Activated CD4-positive, alpha-beta memory T cell treated with anti-CD3 and anti-CD28 coated beads for 36 hours (primary cell): ENCODE measurements at places on chromosomes 16 and 17.

DNA sequence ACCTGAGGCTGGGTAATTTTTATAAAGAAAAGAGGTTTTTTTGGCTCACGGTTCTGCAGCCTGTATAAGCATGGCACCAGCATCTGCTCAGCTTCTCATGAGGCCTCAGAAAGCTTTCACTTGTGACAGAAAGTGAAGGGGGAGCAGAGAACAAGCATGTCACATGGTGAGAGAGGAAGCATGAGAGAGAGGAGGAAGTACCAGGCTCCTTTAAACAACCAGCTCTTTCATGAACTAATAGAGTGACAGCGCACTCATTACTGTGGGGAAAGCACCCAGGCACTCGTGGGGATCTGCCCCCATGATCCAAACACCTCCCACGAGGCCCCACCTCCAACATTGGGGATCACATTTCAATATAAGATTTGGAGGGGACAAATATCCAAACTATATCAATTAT, 86.8 kb downstream of the USP32 start:
- no peaks in the 10 kb centered on the region for H3K27me3 ChIP-seq
- DNase-seq: peak; percentile 14
- peaks cover 5% of the 10 kb centered on the region for H3K36me3 ChIP-seq

- peak; percentile 65 for DNase-seq
- peak overlapping the region; percentile 18 for H3K27ac ChIP-seq
- peaks cover 66% of the 10 kb centered on the region for H3K36me3 ChIP-seq
- H3K27me3 ChIP-seq: no peaks in the 10 kb centered on the region
Measured at GRCh38 chr17:56908001-56908542, 5.8 kb downstream of the TRIM25 start.

DNA sequence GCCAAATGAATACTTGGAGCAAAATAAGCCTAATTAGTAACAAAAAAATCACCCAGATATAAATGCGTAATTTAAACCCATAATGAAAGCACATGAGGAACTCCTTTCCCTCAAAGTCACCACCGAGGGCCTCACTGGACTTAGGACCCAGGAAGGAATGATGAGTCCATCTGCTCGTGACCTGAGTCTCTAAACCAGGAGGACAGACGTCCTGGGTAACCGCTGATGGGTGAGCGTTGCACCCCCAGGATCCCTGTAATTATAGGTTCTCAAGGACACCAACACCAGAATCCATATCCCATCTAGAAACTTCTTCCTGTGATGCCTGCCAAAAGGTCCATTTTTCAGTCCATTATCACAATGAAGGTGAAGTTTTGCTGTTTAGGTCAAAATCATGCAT, 121.4 kb downstream of the ZNF778 start:
- H3K4me1 ChIP-seq: peaks cover 66% of the 10 kb centered on the region
- H3K27me3 ChIP-seq: no peaks in the 10 kb centered on the region
- peak overlapping the region; percentile 19 for H3K27ac ChIP-seq
- no peak overlapping the region for H3K4me3 ChIP-seq

GRCh38 chr17:78725448-78726021, 56.5 kb downstream of the CYTH1 start:
- peak overlapping the region; percentile 89 for H3K27ac ChIP-seq
- peak; percentile 70 for DNase-seq
- no peaks in the 10 kb centered on the region for H3K27me3 ChIP-seq
- peaks cover 91% of the 10 kb centered on the region for H3K4me1 ChIP-seq
- H3K36me3 ChIP-seq: peaks cover 15% of the 10 kb centered on the region
- peak overlapping the region; percentile 34 for H3K4me3 ChIP-seq

DNA sequence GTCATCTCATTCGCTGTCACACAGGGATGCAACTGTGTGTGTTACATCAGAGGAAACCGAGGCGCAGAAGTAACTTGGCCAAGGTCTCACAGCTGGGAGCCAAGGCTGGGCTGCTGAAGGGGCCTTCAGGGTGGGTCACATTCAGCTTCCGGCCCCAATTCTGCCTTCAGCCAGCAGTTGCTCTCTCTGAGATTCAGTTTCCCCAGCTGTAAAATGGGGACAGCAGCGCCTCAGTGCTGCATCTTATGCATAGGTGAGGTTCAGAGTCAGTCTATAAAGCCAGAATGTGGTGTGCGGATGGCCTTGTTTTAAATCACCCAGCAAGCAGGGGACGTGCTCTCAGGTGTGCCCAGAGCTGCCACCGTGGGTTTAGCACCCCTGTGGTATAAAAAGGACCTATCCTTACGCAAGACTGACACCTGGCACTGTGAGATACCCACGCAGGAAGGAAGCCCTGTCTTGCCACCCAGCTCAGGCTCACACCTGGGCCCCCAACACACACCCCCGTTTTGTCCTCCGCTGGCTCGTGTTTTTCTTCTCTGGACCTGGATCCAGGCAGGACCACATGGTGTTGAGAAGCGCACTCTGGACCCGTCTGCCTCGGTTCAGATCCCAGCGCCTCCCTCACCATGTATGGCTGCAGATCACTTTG, 94.6 kb upstream of the GSE1 start:
- H3K4me3 ChIP-seq: no peak overlapping the region
- no peak overlapping the region for H3K27ac ChIP-seq
- H3K4me1 ChIP-seq: no peaks in the 10 kb centered on the region

DNA sequence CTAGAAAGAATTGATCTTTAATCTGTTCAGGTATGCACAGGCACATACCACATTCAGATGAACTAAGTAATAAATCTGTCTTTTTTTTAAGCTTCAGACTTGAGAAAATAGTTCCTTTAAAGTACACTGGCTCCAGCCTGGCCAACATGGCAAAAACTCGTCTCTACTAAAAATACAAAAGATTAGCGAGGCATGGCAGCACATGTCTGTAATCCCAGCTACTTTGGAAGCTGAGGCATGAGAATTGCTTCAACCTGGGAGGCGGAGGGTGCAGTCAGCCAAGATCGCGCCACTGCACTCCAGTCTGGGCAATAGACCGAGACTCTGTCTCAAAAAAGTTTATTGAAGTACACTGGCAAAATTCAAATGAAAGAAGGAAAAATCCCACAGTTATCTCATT, 111.0 kb upstream of the NETO2 start:
- H3K4me1 ChIP-seq: no peaks in the 10 kb centered on the region
- DNase-seq: no peak
- H3K27me3 ChIP-seq: no peaks in the 10 kb centered on the region
- H3K36me3 ChIP-seq: peaks cover 19% of the 10 kb centered on the region
- no peak overlapping the region for H3K27ac ChIP-seq

DNA sequence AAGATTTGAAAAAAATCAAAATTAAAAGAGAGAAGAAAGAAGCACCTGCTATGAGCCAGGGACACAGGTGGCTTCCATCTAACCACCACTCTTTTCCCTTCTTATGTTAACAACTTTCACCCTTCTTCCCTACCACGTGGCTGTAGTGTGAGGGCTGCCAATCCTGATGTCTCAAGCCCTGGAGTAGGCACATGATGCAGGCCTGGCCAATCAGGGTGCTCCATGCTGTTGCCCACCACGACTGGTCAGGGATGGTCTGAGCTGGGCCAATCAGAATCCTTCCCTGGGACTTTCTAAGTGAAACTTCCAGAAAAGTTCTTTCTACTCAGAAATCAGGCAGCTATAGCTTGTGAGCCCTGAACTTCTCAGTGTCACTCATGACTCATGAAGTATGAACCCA, 140.7 kb downstream of the SDK2 start:
- peaks cover 1% of the 10 kb centered on the region for H3K27me3 ChIP-seq
- DNase-seq: no peak
- no peak overlapping the region for H3K27ac ChIP-seq
- H3K4me1 ChIP-seq: no peaks in the 10 kb centered on the region

- H3K36me3 ChIP-seq: no peaks in the 10 kb centered on the region
- no peaks in the 10 kb centered on the region for H3K4me1 ChIP-seq
- H3K4me3 ChIP-seq: no peak overlapping the region
- no peak overlapping the region for H3K27ac ChIP-seq
Measured at GRCh38 chr17:34399725-34400124, 36.7 kb upstream of the CCL1 start.

GRCh38 chr16:24015923-24016322, 180.1 kb downstream of the PRKCB start:
- H3K36me3 ChIP-seq: peaks cover 2% of the 10 kb centered on the region
- no peak overlapping the region for H3K27ac ChIP-seq
- no peak overlapping the region for H3K4me3 ChIP-seq
- H3K4me1 ChIP-seq: peaks cover 31% of the 10 kb centered on the region
- H3K27me3 ChIP-seq: no peaks in the 10 kb centered on the region
- no peak for DNase-seq

DNA sequence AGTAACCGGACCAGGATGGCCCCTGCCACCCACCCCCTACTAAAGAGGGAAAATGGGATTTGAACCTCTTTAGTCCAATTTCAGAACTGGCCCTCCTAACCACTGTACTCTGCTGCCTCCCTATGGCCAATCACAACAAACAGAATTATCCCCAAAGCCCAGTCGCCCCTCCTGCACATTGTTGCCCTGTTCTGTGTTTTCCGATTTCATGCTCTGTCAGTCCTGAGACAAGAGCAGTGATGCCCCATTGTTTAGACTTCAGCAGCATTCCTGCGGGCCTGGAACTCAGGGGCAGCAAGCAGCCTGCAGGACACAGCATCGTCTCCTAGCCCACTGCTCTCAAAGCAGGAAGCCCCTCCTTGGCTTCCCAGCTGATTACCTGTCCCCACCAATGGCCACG, 20.5 kb upstream of the KLHL11 start:
- H3K4me1 ChIP-seq: no peaks in the 10 kb centered on the region
- peaks cover 44% of the 10 kb centered on the region for H3K36me3 ChIP-seq
- no peak overlapping the region for H3K4me3 ChIP-seq
- no peak overlapping the region for H3K27ac ChIP-seq

DNA sequence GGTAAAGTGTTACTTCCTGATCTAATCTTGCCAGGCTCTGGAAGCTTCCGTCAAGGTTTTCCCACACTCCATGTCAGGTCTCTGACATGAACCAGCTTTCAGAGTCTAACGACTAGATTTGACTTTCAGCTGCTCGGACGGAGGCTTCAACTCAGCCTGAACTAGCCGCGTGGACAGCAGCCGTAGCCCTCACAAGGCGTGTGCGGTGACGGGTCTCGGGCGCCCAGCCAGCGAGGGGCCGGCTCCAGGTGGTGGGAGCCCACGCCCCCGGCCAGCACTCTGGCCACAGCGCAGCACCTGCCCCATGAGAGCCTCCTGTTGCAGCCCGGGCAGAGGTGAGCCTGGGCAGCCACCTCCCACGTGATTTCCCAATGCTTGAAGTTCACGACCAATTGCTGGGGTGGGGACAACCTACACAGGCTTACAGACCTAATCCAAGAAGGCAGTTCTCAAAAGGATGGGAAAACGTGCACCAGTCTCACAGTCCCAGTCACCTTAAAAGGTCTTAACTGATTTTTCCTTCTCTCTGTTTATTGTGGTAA, 45.5 kb downstream of the TBC1D16 start:
- no peak overlapping the region for H3K4me3 ChIP-seq
- no peaks in the 10 kb centered on the region for H3K27me3 ChIP-seq
- peaks cover 18% of the 10 kb centered on the region for H3K4me1 ChIP-seq
- H3K36me3 ChIP-seq: no peaks in the 10 kb centered on the region
- DNase-seq: no peak
- H3K27ac ChIP-seq: peak overlapping the region; percentile 21

DNA sequence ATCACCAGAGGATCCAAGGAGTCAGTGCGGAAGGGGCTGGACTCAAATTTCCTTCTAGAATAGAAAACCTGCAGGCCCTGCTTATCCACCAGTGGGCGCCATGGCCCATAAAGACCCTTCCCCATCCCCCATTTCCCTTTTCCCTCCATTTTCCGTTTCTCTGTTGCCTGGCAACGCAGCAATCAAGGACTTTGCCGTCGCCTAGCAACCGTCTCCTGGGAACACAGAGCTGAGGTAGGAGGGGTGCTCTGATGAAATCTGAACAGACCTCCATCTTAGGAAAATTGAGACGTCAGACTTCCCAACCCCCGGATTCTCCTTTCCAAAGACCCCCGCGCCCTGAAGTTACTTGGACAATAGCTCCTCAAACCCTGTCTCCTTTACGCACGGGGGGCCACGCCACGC, 5.7 kb downstream of the DLG4 start:
- no peaks in the 10 kb centered on the region for H3K36me3 ChIP-seq
- H3K27ac ChIP-seq: peak overlapping the region; percentile 89
- H3K4me3 ChIP-seq: peak overlapping the region; percentile 85
- H3K4me1 ChIP-seq: peaks cover 46% of the 10 kb centered on the region
- peaks cover 7% of the 10 kb centered on the region for H3K27me3 ChIP-seq

- peaks cover 35% of the 10 kb centered on the region for H3K36me3 ChIP-seq
- H3K27ac ChIP-seq: peak overlapping the region; percentile 42
- H3K27me3 ChIP-seq: no peaks in the 10 kb centered on the region
- peaks cover 64% of the 10 kb centered on the region for H3K4me1 ChIP-seq
- no peak overlapping the region for H3K4me3 ChIP-seq
Measured at GRCh38 chr17:8900207-8900606, 32.7 kb upstream of the PIK3R6 start.

DNA sequence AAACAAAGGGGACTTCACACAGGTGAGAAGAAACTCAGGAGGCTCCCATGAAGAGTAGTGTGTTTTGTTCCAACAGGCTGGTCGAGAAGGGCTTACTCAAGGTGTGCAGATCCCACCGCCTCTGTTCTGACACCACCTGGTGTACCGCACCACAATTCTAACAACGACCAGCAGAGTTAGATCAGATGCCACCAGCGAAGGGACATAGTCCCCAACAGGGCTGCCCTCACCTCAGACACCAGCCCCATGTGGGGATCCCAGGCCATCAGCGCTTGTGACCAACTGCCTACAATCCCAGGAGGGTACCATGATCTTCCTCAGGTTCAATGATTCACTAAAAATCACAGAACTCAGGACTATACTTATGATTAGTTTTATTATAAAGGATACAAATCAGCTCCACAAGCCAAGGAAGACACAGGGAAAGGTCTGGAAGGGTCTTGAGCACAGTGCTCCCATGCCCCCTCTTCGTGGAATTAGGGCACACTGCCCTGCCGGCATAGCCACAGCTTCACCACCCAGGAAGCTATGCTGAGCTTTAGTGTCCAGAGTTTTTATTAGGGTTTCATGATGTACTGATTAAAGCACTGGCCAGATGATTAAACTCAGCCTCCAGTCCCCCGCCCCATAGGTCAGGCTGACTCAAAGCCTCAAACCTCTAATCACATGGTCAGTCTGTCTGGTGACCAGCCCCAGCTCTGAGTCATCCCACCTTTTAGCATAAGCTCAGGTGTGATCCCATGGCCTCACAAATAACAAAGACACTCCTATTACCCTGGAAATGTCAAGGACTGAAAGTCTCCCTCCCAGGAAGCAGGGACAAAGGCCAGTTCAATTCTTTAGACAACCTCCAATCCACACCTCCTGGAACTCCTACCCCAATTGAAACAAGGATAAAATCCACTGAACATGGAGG, 26.0 kb downstream of the TRIM25 start:
- H3K27me3 ChIP-seq: no peaks in the 10 kb centered on the region
- H3K27ac ChIP-seq: no peak overlapping the region
- no peak overlapping the region for H3K4me3 ChIP-seq
- H3K4me1 ChIP-seq: no peaks in the 10 kb centered on the region

DNA sequence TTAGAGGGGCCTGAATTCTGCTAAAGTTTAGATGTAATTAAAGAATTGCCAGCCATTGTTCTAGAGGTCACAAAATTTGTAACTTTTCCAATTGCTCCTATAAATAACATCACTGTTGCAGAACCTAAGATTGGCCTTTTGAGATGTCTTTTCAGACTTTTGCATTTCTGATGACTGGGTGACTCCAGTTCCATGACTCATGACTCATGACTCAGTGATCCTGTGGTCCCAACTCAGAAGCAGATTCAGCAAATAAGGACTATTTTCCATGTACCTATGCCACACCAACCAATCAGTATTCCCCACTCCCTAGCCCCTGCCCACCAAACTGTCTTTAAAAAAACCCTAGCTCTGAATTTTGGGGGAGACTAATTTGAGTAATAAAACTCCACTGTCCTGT, 740.9 kb downstream of the CDH8 start:
- H3K27ac ChIP-seq: no peak overlapping the region
- DNase-seq: no peak
- no peaks in the 10 kb centered on the region for H3K36me3 ChIP-seq
- H3K4me3 ChIP-seq: no peak overlapping the region
- H3K4me1 ChIP-seq: no peaks in the 10 kb centered on the region

- no peaks in the 10 kb centered on the region for H3K4me1 ChIP-seq
- DNase-seq: no peak
- no peak overlapping the region for H3K4me3 ChIP-seq
Measured at GRCh38 chr17:39946551-39947330, 16.1 kb upstream of the GSDMA start.
